ENCODE measurements at places on chromosomes 2 and 18.

- H3K4me1 ChIP-seq, result no peaks in the 10 kb centered on the region
- H3K27me3 ChIP-seq, result no peaks in the 10 kb centered on the region
- no peak for DNase-seq
- H3K36me3 ChIP-seq, result peaks cover 27% of the 10 kb centered on the region
Observed at GRCh38 chr2:3451169-3451568, 68.2 kb downstream of the ADI1 start.

DNA sequence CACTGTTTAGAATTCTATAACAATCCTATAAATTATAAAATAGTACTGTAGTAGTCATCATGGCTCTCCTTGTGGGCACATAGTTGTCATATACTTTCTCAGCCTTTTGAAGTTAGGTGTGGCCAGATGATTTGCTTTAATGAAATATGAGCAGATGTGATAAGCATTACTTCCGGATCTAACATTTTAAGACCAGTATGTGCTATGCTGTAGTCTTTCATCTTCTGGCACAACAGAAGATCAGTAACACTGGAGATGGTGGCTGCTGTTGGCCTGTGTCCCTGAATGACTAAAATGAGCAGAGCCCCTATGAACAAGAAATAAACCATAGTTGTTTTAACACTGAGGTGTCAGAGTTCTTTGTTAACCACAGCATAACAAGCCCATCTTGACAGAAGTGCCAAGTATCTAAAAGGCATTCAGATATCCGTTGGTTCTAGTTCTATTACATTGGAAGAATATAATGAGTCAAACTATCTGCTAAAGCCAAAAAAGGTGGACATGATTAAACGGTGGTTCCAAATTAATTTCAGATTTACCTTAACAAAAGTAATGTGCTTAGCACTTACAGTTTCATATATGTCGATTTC, 6.3 kb downstream of the MEX3C start:
- H3K27ac ChIP-seq, result peak overlapping the region; percentile 43
- H3K4me3 ChIP-seq, result no peak overlapping the region
- DNase-seq, result no peak
- H3K27me3 ChIP-seq, result no peaks in the 10 kb centered on the region

DNA sequence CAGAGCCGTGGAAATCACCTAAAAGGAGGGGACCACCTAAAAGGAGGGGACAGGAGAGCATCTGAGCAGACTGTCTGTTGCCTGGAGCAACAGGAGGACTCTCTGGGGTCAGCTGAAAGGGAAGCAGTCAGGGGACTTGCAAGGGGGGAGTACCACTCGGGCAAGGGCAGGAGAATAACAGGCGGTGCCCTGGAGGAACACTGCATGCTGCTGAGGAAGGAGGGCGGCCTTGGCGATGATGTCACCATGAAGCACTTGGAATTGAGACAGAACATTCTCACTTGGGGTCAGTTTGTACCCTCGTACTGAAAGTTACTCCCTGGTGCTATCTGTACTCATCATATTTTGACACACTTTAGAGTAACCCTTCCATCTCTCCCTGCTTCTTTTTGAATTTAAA, 18.4 kb downstream of the SIX3 start:
- peaks cover 12% of the 10 kb centered on the region for H3K27me3 ChIP-seq
- H3K27ac ChIP-seq, result no peak overlapping the region
- H3K36me3 ChIP-seq, result no peaks in the 10 kb centered on the region

- H3K4me3 ChIP-seq, result no peak overlapping the region
- H3K4me1 ChIP-seq, result peaks cover 82% of the 10 kb centered on the region
- DNase-seq, result no peak
- peaks cover 84% of the 10 kb centered on the region for H3K36me3 ChIP-seq
Observed at GRCh38 chr2:215371915-215372897, 60.3 kb downstream of the ATIC start.

DNA sequence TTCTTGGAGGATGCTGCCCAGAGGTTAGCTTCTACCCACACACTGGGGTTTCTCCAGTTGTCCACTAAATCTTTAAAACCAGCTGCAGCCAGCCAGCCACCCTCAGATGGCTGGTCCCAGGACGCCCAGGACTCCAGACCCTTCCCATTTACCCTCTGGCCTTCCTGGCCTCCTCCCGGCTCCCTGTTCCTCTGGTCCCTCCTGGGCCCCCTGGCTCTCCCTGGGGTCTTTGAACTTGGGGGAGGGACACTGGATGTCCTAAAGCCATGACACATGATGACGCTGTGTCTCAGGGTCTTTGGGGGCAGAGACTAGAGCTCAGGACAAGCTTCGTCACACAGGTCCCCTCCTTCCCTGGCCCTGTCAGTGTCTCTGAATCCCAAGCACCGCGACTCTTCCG, 201.1 kb upstream of the HDAC4 start:
- H3K4me3 ChIP-seq, result no peak overlapping the region
- no peaks in the 10 kb centered on the region for H3K4me1 ChIP-seq
- H3K27me3 ChIP-seq, result peaks cover 7% of the 10 kb centered on the region
- H3K36me3 ChIP-seq, result no peaks in the 10 kb centered on the region
- peak; percentile 70 for DNase-seq

DNA sequence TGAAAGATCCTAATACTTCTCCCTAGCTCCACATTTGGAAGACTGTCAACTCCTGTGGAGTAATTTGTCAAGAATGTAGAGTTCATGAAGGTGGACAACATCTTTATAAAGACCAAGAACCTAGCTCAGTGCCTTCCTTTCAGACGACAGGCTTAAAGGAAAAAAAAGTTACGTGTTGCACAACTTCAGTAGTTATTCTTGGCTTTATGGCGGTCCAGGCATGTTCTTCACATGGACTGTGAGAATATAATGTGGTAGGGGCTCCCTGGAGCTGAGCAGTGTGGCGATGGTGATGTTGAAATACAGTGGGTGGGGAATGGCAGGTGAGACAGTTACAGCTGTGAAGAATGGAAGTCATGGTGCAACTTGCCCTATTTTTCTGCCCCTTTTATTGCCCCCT, 3.9 kb downstream of the TAF1B start:
- no peak for DNase-seq
- H3K4me3 ChIP-seq, result no peak overlapping the region
- H3K27ac ChIP-seq, result no peak overlapping the region
- H3K4me1 ChIP-seq, result peaks cover 36% of the 10 kb centered on the region
- H3K27me3 ChIP-seq, result no peaks in the 10 kb centered on the region

- H3K4me1 ChIP-seq, result peaks cover 33% of the 10 kb centered on the region
- no peak for DNase-seq
- no peak overlapping the region for H3K27ac ChIP-seq
- H3K27me3 ChIP-seq, result no peaks in the 10 kb centered on the region
- no peaks in the 10 kb centered on the region for H3K36me3 ChIP-seq
Observed at GRCh38 chr2:9103663-9104277, 100.3 kb upstream of the MBOAT2 start.

GRCh38 chr2:220044383-220044782, 417.0 kb downstream of the SLC4A3 start:
- no peak overlapping the region for H3K4me3 ChIP-seq
- no peaks in the 10 kb centered on the region for H3K36me3 ChIP-seq
- peak overlapping the region; percentile 20 for H3K27ac ChIP-seq

- H3K27ac ChIP-seq, result peak overlapping the region; percentile 86
- H3K36me3 ChIP-seq, result no peaks in the 10 kb centered on the region
- peaks cover 91% of the 10 kb centered on the region for H3K4me1 ChIP-seq
- H3K4me3 ChIP-seq, result peak overlapping the region; percentile 31
- H3K27me3 ChIP-seq, result no peaks in the 10 kb centered on the region
Observed at GRCh38 chr18:48609820-48610815, 71.3 kb downstream of the CTIF start.

DNA sequence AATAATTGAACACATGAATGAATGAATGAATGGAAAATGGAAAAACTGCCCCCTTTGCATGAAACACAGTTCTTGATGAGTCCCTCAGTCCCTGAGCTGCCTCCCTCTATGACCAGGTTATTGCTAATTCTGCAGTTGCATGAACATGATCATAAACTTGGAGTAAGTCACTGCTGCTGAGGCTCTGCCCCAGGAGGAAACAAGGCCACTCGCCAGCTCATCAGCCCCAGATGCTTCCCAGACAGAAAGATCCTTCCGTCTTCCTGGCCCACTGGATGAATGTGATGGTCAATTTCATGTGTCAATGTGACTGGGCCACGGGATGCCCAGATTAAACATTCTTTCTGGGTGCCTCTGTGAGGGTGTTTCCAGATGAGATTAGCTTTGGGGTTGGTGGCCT, 16.4 kb downstream of the GPR45 start:
- H3K4me1 ChIP-seq, result peaks cover 40% of the 10 kb centered on the region
- H3K36me3 ChIP-seq, result peaks cover 4% of the 10 kb centered on the region
- H3K27ac ChIP-seq, result no peak overlapping the region
- no peaks in the 10 kb centered on the region for H3K27me3 ChIP-seq
- H3K4me3 ChIP-seq, result no peak overlapping the region

DNA sequence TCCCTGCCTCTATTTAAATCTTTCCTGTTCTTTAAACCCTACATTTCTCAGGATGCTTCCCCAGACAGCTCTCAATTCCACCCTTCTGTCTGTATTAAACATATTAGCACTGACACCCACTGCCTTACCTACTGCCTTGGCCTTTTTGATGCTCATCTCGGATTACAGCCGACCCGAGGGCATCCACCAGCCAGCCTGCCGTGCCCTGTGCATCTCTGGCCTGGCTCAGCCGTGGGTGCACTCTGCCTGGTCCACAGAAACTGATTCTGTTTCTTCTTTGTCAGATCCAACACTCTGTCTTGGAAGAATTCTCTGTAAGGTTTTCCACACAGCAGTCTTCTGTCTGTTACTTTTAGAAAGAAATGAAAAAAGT, 27.2 kb downstream of the TANC1 start:
- H3K36me3 ChIP-seq, result no peaks in the 10 kb centered on the region
- H3K4me1 ChIP-seq, result peaks cover 41% of the 10 kb centered on the region
- DNase-seq, result no peak

- no peak overlapping the region for H3K27ac ChIP-seq
- peak; percentile 56 for DNase-seq
- no peaks in the 10 kb centered on the region for H3K27me3 ChIP-seq
- H3K36me3 ChIP-seq, result no peaks in the 10 kb centered on the region
Observed at GRCh38 chr2:127563458-127564428, 28.3 kb downstream of the MYO7B start.

- H3K27ac ChIP-seq, result no peak within 1 kb of the TSS
- peak within 1 kb of the TSS; percentile 63 for H3K4me3 ChIP-seq
- H3K27me3 ChIP-seq, result peaks cover 49% of the 10 kb centered on the region
- peaks cover 10% of the 10 kb centered on the region for H3K4me1 ChIP-seq
Observed at GRCh38 chr2:100321866-100322820, at the start of gene LONRF2. LONRF2 (minus strand) TSS chr2:100322501; CDS start chr2:100322093, 408 bp downstream.

DNA sequence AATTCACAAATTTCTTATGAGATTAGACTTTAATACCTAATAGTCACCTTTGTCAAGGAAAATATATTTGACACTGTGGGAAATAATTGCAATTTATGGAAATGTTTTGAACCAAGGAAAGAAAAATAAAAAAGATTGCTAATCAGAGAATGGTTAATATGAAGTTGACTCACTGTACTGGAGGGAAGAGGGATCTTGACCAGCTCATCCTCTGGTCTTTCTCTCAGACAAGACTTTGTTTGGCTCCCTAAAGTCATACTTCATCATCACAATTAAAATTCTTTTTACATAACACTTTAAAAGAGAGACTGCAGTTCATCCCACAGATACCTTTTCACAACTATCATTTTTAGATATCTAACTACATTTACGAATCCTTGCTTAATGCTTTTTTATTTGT, 538.5 kb upstream of the ZEB2 start:
- H3K27me3 ChIP-seq, result no peaks in the 10 kb centered on the region
- peaks cover 3% of the 10 kb centered on the region for H3K4me1 ChIP-seq
- H3K36me3 ChIP-seq, result peaks cover under 1% of the 10 kb centered on the region
- no peak for DNase-seq
- H3K27ac ChIP-seq, result no peak overlapping the region

DNA sequence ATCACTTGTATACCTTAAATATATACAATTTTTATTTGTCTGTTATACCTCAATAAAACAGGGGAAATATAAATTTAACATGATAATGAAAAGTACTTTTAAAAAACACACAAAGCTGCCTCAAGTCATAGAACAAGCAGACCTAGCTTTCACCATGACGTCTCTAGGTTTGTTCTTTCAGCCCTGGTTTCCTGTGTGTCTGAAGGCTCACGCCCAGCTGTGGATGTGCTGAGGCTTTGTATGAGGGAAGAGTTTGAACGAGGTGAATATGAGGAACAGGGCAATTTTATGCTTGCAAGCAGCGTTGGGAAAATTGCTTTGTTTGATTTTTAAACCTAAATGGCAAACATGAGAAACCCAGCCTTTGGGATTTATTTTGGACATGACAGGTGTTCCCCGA, 15.3 kb downstream of the SH3RF3 start:
- peaks cover 82% of the 10 kb centered on the region for H3K4me1 ChIP-seq
- peak overlapping the region; percentile 59 for H3K27ac ChIP-seq
- H3K4me3 ChIP-seq, result no peak overlapping the region
- no peak for DNase-seq

- no peak for DNase-seq
- H3K27ac ChIP-seq, result no peak overlapping the region
Observed at GRCh38 chr2:233929352-233930022, 12.3 kb downstream of the TRPM8 start.

GRCh38 chr2:133768256-133768655, 200.0 kb upstream of the NCKAP5 start:
- H3K4me3 ChIP-seq, result no peak overlapping the region
- H3K27me3 ChIP-seq, result no peaks in the 10 kb centered on the region
- no peak overlapping the region for H3K27ac ChIP-seq
- H3K4me1 ChIP-seq, result peaks cover 24% of the 10 kb centered on the region

DNA sequence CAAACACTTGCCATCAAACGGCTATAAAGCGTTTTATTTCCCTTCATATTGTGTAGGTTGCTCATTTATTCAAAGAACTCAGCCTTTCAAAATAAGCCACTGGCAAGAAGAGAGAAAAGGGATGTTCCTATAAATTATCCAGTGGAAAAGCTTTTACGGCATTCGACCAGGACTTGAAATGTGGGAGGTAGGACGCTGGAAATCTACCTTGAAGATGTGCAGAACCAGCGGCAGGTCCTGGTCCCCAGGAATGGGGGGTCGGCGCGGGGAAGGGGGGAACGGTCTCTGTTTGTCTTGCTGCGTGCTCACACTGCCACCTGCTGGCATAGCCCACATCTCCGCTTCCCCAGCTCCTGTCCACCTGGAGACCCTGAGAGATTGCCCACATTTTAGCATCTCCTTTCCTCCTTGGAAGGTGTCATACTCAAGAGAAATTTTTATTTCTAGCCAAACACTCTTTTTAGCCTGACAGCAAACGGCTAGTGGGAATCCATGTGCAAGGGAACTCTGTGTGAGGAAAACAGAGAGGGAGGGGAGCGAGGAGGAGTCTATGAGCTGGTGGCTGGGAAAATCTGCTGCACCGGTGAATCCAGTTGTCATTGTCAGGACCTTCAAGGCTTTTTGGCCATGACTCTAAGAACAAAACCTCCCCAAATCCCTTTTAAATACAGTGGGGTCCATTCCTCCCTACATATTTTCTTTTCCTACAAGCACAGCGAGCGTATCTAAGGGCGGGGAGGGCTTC, 349.0 kb upstream of the PKDCC start:
- peaks cover 17% of the 10 kb centered on the region for H3K27me3 ChIP-seq
- no peaks in the 10 kb centered on the region for H3K4me1 ChIP-seq
- no peak overlapping the region for H3K27ac ChIP-seq

- no peaks in the 10 kb centered on the region for H3K27me3 ChIP-seq
- no peak for DNase-seq
- H3K4me3 ChIP-seq, result no peak overlapping the region
Observed at GRCh38 chr18:79260510-79260909, 135.2 kb upstream of the NFATC1 start.

All from chondrocyte (in vitro differentiated cells).